Brain pericyte (primary cell): ENCODE measurements at places on chromosomes 6 and 20.

DNA sequence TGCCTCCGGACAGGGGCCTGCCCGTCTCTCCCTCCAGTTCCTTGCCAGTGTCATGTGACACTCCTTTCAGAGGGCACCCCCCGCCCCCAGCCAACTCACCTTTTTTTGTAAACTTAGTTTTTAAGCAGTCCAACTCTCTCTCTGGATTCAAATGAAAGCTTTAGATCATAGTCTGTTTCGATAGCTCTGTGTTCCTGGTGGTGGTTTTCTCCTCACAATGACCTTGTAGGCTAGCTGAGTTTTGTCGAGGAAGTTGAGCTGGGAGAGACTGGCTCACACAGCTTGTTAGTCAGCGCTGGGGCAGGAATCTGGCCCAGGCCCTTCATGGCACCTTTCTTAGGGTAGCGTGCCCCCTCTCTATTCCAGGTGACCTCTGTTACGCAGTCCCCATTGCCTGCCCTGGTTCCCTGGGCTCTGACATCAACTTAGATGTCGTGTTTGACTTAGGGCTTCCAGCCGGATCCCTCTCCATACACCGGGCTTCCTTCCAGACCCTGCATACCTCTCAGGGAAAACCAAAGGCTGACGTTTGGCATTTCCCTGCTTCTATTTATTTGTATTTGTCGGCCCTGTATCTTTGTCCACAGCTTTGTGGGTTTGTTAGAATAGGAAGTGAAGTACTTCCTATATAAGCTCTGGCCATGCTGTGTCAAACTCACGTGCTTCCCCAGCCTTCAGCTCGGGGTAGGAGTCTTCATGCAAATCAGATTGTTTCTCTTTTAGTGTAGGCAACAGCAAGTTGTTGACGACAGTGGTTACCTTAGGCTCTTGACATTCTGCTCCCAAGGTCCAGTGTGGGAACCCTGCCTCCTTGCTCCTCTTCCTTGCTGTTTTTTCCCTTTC, 12.7 kb downstream of the IGF2R start:
- DNase-seq = no peak

DNA sequence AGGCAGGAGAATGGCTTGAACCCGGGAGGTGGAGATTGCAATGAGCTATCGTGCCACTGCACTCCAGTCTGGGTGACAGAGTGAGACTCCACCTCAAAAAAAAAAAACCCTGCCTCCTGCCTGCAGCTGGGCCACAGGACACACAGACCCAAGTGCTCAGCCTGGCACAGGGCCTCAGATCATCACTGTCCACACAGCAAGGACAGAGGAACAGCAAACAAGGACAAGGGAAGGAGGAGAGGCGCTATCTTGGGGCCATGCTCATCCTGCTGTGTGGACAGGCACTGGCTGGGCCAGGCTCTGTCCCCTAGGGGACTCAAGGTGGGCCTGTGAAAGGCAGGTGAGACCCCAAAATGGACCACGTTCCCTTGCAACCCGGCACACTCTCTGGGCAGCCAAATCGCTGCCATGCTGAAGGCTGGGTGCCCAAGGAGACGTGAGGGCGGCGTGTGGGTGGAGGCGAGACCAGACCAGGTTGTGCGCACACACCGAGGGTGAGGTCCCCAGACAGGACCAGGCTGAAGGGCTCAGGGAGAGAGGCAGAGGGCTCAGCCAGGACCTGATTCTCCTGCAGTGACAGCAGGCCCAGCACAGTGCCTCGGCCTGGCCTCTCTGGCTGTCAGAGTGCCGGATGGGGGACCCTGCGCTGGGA, 9.1 kb downstream of the UCKL1 start:
- DNase-seq = no peak

DNA sequence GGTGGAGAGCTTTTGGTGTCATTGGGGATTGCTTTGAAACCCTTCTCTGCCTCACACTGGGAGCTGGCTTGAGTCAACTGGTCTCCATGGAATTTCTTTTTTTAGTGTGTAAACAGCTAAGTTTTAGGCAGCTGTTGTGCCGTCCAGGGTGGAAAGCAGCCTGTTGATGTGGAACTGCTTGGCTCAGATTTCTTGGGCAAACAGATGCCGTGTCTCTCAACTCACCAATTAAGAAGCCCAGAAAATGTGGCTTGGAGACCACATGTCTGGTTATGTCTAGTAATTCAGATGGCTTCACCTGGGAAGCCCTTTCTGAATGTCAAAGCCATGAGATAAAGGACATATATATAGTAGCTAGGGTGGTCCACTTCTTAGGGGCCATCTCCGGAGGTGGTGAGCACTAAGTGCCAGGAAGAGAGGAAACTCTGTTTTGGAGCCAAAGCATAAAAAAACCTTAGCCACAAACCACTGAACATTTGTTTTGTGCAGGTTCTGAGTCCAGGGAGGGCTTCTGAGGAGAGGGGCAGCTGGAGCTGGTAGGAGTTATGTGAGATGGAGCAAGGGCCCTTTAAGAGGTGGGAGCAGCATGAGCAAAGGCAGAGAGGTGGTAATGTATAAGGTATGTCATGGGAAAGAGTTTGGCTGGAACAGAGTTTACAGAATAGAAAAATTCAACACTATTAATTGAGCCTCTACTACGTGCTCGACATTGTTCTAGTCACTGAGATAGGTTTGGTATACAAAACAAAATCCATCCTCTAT, 31.2 kb downstream of the SRSF3 start:
- peak; percentile 55 for DNase-seq

- no peak for DNase-seq
Measured at GRCh38 chr6:156017838-156018237, 562.2 kb upstream of the NOX3 start.

DNA sequence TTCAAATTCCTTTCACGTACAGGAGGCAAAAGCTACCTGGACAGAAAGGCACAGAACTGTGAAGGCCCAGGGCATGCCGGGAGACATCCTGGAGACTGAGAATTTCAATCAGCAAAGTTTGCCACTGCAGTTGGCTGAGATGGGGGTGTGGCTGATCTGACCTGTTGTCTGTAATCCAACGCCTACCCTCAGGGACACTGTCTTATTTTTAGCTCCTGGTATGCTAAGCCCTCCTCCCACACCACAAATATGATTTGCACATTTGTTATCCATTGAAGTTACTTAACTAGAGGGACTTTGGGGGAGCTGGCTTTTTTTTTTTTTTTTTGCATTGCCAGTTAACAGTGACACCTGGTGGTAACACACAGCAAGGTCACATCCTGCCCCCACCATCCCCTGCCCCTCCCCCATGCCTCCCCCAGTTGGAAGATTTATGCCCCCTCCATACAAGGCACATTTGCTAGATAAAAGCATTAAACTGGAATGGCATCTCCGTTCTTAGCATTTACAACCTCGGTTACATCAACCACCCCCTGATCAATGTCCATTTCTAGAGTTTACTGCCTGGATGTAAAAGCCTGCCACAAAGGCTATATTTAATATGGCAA, 40.4 kb downstream of the TTI1 start:
- DNase-seq = no peak

DNA sequence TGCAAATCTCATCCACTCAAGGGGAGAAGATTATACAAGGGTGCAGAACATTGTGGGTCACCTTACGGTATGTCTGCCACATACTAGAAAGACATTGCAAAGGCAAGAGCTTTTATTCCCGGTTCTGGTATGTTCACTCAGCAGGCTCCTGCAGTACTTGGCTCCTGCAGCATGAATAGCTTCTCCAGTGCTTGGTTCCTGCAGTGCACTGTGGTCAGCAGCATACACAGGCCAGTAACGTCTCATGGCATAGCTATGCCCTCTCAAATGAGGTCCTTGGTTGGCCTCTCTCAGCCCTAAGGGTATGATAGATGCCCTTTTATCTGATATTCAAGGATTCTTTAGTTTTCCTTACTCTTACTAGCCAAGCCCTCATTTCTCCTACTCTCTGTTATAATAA, 12.6 kb downstream of the TCP11 start:
- DNase-seq = no peak
